Neuronal stem cell (in vitro differentiated cells): ENCODE measurements at places on chromosomes 7 and 10.

GRCh38 chr7:44980393-44981034 lies 1.7 kb upstream of the MYO1G start:
- no peak for DNase-seq

DNA sequence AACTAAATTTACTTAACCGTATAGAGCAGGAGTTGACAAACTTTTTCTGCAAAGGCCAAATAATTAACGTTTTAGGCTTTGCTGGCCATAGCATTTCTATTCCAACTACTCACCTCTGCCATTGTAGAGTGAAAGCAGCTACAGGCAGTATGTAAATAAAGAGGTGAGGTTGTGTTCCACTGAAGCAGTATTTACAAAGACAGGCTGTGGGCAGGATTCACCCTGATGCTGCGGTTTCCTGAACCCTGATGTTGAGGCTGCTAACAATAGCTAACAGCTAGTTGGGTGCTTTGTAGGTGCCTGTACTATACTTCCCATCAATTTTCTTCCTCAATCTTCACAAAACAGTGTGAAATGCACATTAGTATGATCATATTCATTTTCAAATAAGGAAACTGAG lies 47.0 kb upstream of the LAMB1 start:
- no peak for DNase-seq

GRCh38 chr7:4959306-4959705 lies 319 bp upstream of the MMD2 start:
- no peak for DNase-seq

- DNase-seq = no peak
Observed at GRCh38 chr10:121041906-121042305, 190.7 kb downstream of the WDR11 start.

GRCh38 chr10:129605266-129605985 lies 138.4 kb downstream of the MGMT start:
- DNase-seq = no peak

DNA sequence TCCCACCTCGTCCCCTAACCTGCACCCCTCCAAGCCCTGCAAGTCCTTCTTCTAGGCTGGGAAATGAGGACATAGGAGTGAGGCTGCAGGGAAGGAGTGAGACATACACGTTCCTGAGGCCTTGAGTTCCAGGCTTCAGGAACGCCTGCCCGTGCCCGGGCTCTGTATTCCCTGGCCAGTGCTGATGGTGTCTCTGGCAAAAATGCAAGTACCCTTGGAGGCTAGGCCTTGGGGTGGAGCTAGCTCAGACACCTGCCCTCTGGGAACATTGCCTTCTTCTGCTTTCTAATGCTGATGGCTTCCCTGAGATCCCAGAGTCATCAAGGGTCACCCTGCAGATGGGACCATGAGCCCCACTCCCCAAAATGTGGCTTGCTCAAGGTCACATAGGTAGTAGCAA lies 76.0 kb downstream of the GRK5 start:
- no peak for DNase-seq

DNA sequence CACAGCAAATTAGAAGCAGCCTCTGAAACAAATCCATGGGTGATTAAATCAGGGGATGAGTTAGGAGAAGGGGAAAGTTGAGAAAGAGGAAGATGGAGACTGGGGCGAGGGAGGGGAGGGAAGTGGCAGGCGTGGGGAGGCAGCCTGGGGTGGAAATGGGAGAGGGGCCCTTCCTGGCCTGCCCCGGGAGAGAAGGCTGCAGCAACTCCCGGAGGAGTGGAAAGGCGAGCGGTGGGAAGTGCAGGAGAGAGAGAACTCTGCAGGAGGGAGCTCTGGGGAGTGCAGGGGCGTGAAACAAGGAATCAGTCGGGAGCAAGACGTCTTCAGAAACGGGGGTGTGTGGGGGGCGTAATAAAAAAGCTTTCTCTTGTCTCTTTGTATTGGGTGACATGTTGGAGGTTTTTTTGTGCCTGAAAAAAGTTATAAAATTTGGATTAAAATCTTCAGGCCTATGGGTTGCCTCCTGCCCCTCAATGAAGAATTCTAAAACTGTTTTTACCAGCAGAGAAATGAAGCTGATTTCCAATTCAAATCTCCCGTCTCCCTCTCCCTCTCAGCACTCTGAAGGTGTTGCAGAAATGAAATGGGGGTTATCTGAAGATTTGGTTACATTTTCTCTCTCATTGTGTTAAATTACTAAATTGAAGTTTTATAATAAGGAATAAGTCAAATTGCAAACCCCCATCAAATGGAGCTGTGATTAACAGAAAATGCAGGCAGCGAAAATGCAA lies 4.7 kb upstream of the UNCX start:
- no peak for DNase-seq
